Activated CD4-positive, alpha-beta T cell treated with anti-CD3 and anti-CD28 coated beads for 36 hours (primary cell): ENCODE measurements at places on chromosomes 3 and 15. TPM values are rescaled to one million over a fixed set of nuclear protein-coding genes. Genes with fewer than 3 reads are reported as not detected.

The RPUSD3 gene
- total RNA-seq = 79.2 TPM

GRCh38 chr3:51735950-51736349 lies 29.1 kb downstream of the GRM2 start:
- no peak overlapping the region for H3K4me3 ChIP-seq
- no peaks in the 10 kb centered on the region for H3K36me3 ChIP-seq
- peaks cover 16% of the 10 kb centered on the region for H3K27me3 ChIP-seq
- H3K27ac ChIP-seq = no peak overlapping the region

- peak; percentile 17 for DNase-seq
- peaks cover 36% of the 10 kb centered on the region for H3K4me1 ChIP-seq
- peak overlapping the region; percentile 94 for H3K27ac ChIP-seq
- H3K27me3 ChIP-seq = no peaks in the 10 kb centered on the region
- peak overlapping the region; percentile 58 for H3K4me3 ChIP-seq
- peaks cover 3% of the 10 kb centered on the region for H3K36me3 ChIP-seq
Measured at GRCh38 chr3:171561596-171562323, 101.6 kb upstream of the TNIK start.

The SUSD5 gene
- total RNA-seq = not detected

DNA sequence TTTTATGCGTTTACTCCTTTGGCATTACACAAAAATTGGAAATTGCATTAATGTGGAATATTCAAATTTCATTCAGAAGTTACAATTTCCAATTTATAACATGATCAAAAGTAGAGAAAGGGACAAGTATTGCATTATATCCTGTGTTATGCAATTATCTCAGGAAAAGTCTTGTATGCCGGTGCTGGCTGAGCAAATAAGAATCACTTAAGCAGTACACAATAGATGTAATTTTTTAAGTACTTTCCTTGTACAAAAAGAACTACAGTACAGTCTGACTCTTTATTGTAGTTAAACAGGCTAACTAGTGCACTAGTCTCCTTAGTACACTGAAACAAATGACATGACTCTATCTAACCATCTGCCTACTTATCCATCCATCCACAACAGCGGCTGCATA lies 493.2 kb upstream of the KCNMB2 start:
- no peaks in the 10 kb centered on the region for H3K27me3 ChIP-seq
- H3K4me1 ChIP-seq = no peaks in the 10 kb centered on the region
- H3K27ac ChIP-seq = no peak overlapping the region
- no peak overlapping the region for H3K4me3 ChIP-seq
